Stimulated activated CD8-positive, alpha-beta memory T cell treated with anti-CD3 and anti-CD28 coated beads, Interleukin-15, amount 100 ng/mL, for 24 hours (primary cell): ENCODE measurements at places on chromosomes 1 and 21.

GRCh38 chr1:244405856-244406255 lies 45.9 kb downstream of the ADSS2 start:
- no peak for DNase-seq

DNA sequence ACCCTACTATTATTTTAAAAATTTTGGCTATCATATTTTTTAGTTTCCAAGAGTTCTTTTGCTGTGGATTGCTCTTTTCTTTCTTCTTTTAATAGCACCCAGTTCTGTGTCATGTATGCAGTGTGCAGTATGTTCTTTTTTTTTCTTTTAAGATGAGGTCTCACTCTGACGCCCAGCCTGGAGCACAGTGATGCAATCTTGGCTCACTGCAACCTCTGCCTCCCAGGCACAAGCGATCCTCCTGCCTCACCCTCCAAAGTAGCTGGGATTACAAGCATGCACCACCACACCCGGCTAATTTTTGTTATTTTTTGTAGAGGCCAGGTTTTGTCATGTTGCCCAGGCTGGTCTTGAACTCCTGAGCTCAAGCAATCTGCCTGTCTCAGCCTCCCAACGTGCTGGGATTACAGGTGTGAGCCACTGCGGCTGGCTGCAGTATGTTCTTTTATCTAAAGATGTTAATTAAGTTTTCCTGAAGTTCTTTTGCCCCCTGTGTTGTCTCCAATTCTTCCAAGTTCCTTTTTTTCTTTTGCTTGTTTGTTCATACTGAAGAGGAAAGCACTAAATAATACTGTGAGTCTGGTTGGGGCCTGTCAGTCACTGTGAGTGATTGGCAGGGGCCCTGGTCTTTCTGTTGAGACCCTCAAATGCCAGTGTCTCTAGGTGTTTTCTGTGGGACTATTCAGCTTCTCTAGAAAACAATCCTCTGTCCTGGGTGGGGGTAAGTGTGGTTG lies 17.5 kb upstream of the TTC22 start:
- no peak for DNase-seq

- DNase-seq = no peak
These were observed 202.1 kb upstream of the SGIP1 start for GRCh38 chr1:66331658-66332547.

GRCh38 chr1:66445492-66446181 lies 88.3 kb upstream of the SGIP1 start:
- no peak for DNase-seq

DNA sequence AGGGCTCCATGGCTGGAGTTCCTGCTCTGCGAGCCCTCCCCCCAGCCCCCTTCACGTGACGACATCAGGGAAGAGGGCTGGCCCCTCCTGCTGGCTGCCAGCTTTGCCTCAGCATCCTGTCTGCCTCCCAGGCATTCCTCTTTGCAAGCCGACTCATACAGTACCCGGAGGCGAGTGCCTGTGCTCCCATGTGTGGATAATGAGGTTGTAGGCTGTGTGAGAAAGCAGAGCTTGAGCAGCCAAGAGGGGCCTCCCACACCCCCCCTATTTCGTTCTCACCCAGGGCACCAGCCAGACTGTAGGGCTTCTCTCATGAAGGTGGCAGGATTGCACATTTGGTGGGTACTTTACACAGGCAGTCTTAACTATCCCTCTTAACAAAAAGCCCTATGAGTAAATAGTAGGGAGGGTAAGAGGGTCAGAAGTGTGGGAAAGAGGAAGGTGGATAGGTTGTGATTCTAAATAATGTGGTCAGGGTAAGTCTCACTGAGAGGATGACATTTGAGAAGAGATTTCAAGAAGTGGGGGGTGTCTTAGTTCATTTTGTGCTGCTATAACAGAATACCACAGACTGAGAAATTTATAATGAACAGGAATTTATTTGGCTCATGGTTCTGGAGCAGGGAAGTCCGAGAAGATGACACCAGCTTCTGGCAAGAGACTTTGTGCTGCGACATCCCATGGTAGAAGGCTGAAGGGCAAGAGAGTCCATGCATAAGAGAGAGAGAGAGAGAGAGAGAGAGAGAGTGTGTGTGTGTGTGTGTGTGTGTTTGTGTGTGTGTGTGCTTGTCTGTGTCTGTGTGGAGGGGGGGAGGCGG lies 113.5 kb downstream of the OMA1 start:
- DNase-seq = no peak

- DNase-seq = no peak
These were observed 1807.8 kb downstream of the BRINP3 start for GRCh38 chr1:188669728-188670382.

GRCh38 chr1:22402356-22403053 lies 49.1 kb upstream of the ZBTB40 start:
- DNase-seq = no peak

DNA sequence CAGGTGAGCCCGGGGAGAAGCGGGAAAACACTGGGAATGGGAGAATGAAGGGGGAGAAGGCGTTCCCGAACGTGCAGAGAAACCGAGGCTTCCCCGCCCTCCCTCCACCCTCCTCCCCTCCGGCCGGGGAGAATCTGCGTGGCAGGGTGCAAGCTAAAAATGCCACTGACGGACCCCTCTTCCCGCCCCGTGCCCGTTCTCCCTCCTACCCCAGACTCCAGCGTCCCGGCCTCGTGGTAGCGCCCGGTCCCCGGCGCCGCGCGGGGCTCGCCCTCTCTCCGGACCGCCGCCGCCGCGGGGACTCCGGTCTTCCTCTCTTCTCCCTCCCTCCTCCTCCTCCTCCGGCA lies 81.6 kb upstream of the AK4 start:
- DNase-seq = no peak

- no peak for DNase-seq
These were observed 54.8 kb downstream of the ATF6 start for GRCh38 chr1:161820914-161821313.

GRCh38 chr1:71857862-71858261 lies 424.5 kb downstream of the NEGR1 start:
- no peak for DNase-seq

- DNase-seq = no peak
These were observed 239.1 kb downstream of the USP25 start for GRCh38 chr21:15968776-15969310.
